Stimulated activated CD8-positive, alpha-beta memory T cell treated with anti-CD3 and anti-CD28 coated beads, Interleukin-15, amount 100 ng/mL, for 1 hour (primary cell): ENCODE measurements at places on chromosomes 6 and 20.

- no peak for DNase-seq
Observed at GRCh38 chr6:127366282-127367022, 23.0 kb upstream of the ECHDC1 start.

DNA sequence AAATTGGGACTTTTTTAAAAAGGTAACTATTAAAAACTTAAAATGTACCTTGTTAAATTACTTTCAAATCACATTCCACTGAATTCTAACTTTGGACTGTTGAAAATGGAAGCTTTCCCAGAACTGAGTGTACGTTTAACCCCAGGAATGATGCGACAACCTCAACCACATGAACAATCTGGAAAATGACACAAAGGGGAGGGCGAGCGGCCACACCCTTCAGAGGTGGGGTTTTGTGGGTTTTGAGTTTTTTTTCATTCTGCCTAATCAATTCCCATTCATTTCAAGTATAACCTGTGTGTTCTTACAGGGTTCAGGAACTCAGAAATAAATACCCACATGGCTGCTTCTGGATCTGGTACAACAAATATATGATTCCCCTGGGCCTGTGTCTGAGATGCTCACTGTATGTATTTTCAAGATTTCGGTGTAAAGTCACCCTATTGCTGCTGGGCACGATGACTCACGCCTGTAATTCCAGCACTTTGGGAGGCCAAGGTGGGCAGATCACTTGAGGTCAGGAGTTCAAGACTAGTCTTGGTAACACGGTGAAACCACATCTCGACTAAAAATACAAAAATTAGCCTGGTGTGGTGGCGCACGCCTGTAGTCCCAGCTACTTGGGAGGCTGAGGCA lies 21.6 kb downstream of the CNKSR3 start:
- DNase-seq, result no peak

DNA sequence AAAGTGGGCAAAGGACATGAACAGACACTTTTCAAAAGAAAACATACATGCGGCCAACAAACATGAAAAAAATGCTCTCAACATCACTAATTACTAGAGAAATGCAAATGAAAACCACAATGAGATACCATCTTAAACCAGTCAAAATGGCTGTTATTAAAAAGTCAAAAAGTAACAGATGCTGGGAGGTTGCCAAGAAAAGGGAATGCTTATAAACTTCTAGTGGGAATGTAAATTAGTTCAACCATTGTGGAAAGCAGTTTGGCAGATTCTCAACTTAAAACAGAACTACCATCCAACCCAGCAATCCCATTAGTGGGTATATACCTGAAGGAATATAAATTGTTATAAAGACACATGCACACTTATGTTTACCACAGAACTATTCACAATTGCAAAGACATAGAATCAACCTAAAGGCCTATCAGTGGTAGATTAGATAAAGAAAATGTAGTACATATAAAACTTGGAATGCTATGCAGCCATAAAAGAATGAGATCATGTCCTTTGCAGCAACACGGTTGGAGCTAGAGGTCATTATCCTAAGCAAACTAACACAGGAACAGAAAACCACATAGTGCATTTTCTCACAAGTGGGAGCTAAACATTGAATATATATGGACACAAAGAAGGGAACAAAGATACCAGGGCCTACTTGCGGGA lies 16.3 kb downstream of the CENPQ start:
- DNase-seq, result no peak

DNA sequence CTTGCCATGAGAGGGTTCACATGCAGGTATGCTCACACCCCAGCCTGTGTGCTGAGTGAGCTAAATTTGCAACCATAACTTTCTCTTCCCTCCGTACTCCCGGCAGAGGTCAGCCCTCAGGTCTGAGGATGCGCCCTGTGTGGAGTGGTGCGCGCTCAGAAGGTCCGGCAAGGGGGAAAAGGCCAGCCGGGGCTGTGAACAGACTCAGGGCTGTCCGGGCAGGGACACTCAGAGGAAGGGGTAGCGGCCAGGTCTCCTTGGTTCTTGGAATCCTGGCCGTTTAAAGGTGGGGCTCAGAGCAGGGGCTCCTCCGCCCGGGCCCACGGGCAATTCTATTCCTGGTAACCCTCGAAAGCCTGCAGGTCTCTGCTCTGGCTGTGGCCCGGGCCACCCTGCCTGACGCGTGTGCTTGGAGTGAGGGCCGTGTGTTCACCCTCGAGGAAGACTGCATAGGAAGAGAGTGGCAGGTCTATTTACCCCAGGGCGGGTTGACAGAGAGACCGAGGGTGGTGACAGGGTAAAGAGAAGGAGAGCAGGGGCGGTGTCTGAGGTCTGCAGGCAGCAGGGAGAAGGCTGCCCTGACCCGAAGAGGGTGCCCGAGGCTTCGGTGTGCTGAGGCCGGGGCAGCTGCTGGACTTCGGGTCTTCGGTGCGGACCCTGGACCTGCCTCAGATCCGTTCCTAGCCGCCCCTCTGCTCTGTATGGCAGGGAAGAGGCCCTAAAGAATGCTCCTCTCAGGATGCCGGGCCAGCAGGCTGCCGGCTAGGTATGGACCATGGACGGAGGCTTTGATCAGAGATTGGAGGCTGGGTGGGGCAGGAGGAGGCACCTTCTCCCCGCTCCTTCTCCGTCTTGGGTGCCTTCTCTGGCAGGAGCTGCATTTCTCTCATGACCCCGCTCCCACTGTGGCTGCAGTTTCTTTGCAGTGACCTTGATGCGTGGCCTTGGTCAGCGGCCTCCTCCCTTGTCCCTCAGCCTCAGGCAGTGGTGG lies 131.1 kb upstream of the ARMC2 start:
- no peak for DNase-seq

DNA sequence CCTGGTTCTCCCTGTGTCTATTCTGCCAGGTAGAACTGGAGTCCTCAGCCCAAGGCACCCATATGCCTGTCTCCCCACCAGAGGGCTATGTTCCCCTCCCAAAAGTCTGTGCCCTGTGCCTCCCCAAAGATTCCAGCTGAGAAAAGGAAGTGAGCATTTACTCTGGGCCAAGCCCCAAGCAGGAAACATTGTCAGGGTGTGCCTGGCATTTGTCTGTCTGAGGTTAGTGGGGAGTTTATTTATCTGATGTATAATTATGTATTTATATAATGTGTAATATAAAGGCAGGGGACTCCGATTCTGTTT lies 5.6 kb downstream of the GDF5 start:
- no peak for DNase-seq

DNA sequence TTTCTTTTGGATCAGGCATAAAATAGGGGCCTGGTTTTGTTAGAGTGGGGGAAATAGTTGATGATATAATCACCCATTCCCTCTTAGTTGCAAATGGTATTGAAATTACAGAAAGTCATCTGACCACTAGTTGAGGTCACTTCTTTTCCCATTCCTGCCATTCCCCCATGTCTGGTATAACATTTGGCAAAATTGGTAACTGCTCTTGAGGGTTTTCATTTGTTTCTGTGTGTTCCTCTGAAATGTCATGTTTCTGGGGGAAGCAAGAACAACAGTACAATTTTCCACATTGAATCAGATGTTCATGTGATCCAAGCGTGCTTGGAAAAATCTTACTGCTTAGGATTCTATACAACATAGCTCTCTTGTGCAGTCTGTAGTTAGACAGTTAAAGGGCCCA lies 7.3 kb downstream of the AIG1 start:
- DNase-seq, result no peak
